CD4-positive, alpha-beta T cell (primary cell): ENCODE measurements at places on chromosomes 2 and 18. TPM values are rescaled to one million over a fixed set of nuclear protein-coding genes. Genes with fewer than 3 reads are reported as not detected.

GRCh38 chr2:11767779-11768178, 21.3 kb downstream of the LPIN1 start:
- H3K27me3 ChIP-seq = no peaks in the 10 kb centered on the region
- no peak overlapping the region for H3K4me3 ChIP-seq
- H3K27ac ChIP-seq = no peak overlapping the region
- peaks cover 90% of the 10 kb centered on the region for H3K36me3 ChIP-seq
- no peak for DNase-seq

GRCh38 chr2:208256192-208256782, 1.4 kb upstream of the IDH1 start:
- H3K4me3 ChIP-seq = no peak overlapping the region
- H3K4me1 ChIP-seq = peaks cover 20% of the 10 kb centered on the region

The VSNL1 gene
- total RNA-seq = not detected

The SCN2A gene
- total RNA-seq = not detected

DNA sequence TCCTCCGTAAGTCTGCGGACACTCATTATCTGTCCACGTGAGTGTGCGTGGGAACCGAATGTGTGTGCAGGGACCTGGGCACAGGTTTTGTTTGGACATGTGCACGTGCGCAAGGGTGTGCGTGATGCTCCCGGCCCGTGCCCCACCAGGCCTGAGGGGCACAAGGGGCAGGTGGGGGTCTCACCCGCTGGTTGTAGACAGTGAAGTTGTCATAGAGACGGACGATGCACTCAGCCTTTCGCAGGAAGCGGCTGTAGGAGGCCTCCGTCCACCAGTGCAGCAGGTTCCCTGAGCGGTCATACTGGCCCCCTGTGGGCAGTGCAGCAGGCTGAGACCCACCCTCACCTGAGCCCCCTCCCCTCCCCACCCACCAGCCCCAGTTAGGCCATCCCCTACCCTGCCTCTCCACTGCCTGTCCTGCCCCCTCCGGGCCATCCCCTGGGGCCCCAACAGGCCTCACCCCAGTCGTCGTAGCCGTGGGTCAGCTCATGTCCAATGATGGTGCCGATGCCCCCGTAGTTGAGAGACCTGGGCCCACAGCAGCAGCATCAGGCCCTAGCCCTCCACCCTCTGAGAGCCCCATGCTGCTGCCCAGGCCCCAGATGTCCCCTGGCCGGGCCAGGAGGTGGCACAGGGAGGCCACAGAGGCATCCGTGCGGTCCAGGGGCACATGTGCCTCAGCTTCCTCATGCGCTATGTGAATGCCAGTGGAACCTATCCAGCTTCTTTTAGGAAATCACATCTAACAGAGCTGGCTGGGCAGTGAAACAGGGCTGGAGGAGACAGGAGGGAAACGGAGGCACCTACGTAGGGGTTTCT, 6.1 kb downstream of the ECEL1 start:
- peak; percentile 2 for DNase-seq
- H3K4me1 ChIP-seq = peaks cover 3% of the 10 kb centered on the region
- H3K27me3 ChIP-seq = peaks cover 19% of the 10 kb centered on the region
- H3K4me3 ChIP-seq = no peak overlapping the region
- H3K36me3 ChIP-seq = no peaks in the 10 kb centered on the region
- H3K27ac ChIP-seq = no peak overlapping the region

- H3K4me3 ChIP-seq = no peak overlapping the region
- H3K36me3 ChIP-seq = no peaks in the 10 kb centered on the region
- no peaks in the 10 kb centered on the region for H3K27me3 ChIP-seq
- H3K27ac ChIP-seq = no peak overlapping the region
These were observed 8.2 kb upstream of the TOGARAM2 start for GRCh38 chr2:28972778-28973335.

The RESP18 gene
- total RNA-seq = not detected

The RAB6D gene
- not detected for total RNA-seq

- no peak for DNase-seq
- no peak overlapping the region for H3K4me3 ChIP-seq
- H3K4me1 ChIP-seq = no peaks in the 10 kb centered on the region
- no peaks in the 10 kb centered on the region for H3K27me3 ChIP-seq
- H3K36me3 ChIP-seq = no peaks in the 10 kb centered on the region
These were observed 181.9 kb downstream of the TNS1 start for GRCh38 chr2:217820904-217821303.

GRCh38 chr2:200814917-200815316, 3.2 kb downstream of the BZW1 start:
- H3K27ac ChIP-seq = no peak overlapping the region
- peaks cover 20% of the 10 kb centered on the region for H3K4me1 ChIP-seq
- no peak for DNase-seq
- peaks cover 65% of the 10 kb centered on the region for H3K36me3 ChIP-seq

DNA sequence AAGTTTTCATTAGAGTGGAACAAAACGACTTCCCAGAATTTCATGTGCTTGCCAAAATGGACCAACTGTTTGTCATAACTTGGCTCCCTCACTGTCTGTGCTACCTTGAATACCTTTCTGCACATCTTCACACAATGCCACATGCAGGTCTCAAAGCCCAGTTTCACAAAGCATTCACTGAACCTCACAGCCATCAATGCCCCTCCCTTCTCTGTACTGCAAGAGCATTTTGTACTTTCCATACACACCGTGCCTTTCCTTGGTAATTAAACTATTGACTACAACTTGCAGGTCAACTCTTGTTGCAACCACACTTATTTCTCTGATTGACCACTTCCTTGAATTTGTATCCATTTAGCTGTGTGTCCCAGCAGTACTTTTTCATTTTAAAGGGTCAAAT, 50.5 kb downstream of the PAX3 start:
- no peaks in the 10 kb centered on the region for H3K27me3 ChIP-seq
- H3K4me3 ChIP-seq = no peak overlapping the region
- H3K4me1 ChIP-seq = no peaks in the 10 kb centered on the region
- DNase-seq = no peak

- H3K27me3 ChIP-seq = no peaks in the 10 kb centered on the region
- DNase-seq = no peak
- no peak overlapping the region for H3K27ac ChIP-seq
- no peak overlapping the region for H3K4me3 ChIP-seq
- peaks cover under 1% of the 10 kb centered on the region for H3K4me1 ChIP-seq
These were observed 40.3 kb downstream of the SNTG2 start for GRCh38 chr2:990970-991369.

DNA sequence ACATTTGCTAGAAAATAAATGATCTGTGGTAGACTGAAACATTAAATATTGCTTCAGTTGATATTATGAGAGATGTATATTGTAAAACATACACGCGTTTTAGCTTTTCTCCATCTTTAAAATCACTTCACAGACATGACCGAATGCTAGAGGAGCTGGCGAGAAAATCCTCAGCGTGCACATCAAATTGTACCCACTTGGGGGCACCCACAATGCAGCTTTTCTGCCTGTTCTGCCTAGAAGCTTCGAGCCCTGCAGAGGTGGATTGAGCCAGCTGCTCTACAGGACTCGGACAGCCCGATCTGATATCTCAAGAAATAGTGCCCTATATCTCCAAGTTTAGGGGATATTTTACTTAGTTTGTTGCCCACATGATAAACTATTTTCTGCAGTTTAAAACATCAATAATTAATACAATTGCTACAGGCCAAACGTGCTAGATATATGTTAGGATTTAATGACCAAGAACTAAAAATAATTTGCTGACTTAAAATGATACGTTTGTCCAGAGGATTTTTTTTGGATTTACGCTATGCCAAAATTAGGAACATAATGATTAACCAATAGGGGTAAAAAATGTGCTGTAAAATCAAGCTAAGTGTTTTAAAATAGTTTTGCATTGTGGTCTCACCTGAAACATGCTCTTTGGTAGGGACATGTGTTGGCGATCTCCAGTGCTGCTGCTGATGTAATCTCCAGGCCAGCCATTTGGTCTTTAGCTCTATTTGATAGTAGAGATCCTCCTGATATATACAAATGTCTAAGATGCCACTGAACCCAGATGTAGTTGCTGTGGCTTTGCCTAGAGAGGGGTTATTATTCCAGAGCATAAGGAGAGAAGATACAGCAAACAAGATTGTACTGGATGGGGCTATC, 22.3 kb upstream of the ATP5MC3 start:
- H3K4me3 ChIP-seq = no peak overlapping the region
- no peaks in the 10 kb centered on the region for H3K4me1 ChIP-seq
- peak; percentile 34 for DNase-seq
- H3K27ac ChIP-seq = no peak overlapping the region

DNA sequence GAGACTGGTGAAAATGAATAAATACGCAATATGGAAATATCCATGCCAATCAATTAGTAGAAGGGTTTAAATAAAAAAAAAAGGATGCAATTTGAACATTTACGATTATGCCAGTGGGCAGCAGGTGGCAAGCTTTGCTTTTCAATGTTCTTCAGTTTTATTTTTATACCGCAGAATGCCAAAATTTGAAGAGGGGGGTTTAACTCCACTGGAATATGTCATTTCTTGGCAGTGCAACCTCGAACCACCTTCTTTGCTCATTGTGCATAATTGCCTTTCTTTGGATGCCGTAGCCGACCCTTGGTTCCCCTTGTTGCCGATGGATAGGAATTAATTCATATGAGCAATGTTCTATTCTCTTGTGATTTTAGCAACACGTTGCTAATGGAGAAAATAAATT, 88.0 kb downstream of the LTBP1 start:
- H3K4me1 ChIP-seq = no peaks in the 10 kb centered on the region
- H3K27me3 ChIP-seq = no peaks in the 10 kb centered on the region
- H3K36me3 ChIP-seq = no peaks in the 10 kb centered on the region
- H3K4me3 ChIP-seq = no peak overlapping the region
- DNase-seq = no peak
- no peak overlapping the region for H3K27ac ChIP-seq

The GNLY gene
- 45.1 TPM for total RNA-seq

DNA sequence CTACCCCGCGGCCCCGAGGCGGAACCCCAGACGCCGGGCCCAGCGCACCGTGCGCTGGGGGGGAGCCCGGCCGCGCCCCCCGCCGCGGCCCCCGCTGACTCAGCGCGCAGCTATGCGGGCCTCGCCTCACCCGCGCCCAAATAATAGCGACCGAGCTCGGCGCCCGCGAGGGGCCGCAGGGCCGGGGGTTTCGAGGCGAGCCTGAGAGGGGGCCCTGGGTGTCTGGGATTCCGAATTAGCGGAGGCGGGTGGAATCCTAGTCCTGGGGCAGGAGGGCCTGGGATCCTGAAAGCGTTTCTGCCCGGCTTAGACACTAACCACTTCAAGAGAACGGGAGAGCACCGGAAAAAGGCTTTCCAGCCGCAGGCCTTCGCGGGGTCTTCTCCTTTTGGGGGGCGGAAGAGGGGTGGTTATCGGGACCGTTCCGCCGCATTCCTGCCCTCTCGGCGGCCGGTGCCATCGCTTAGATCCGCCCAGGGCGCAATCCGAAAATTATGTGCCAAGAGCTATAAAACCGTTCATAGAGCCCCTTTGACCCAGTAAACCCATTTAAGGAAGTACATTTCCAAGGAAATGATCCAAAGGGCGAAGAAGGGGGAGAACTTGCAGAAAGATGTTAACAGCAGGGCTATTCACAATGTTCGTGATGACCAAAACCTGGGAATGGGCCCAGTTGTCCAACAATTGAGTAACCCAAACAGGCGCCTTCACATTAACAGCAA, 681 bp upstream of the ROCK2 start:
- H3K36me3 ChIP-seq = no peaks in the 10 kb centered on the region
- peak overlapping the region; percentile 42 for H3K27ac ChIP-seq
- H3K4me3 ChIP-seq = peak overlapping the region; percentile 64
- peaks cover 16% of the 10 kb centered on the region for H3K4me1 ChIP-seq

GRCh38 chr18:32091325-32091723, 350 bp upstream of the RNF138 start:
- DNase-seq = no peak
- no peaks in the 10 kb centered on the region for H3K27me3 ChIP-seq
- H3K27ac ChIP-seq = peak overlapping the region; percentile 98
- peaks cover 43% of the 10 kb centered on the region for H3K4me1 ChIP-seq

The AMER3 gene
- not detected for total RNA-seq

- no peaks in the 10 kb centered on the region for H3K36me3 ChIP-seq
- no peaks in the 10 kb centered on the region for H3K27me3 ChIP-seq
- H3K27ac ChIP-seq = no peak overlapping the region
- peaks cover 2% of the 10 kb centered on the region for H3K4me1 ChIP-seq
These were observed 11.4 kb downstream of the SH2D6 start for GRCh38 chr2:85429924-85430289.

The MYO7B gene
- 0.14 TPM for total RNA-seq

GRCh38 chr2:50118905-50119702, 912.8 kb downstream of the NRXN1 start:
- no peak overlapping the region for H3K27ac ChIP-seq
- H3K4me3 ChIP-seq = no peak overlapping the region
- no peaks in the 10 kb centered on the region for H3K27me3 ChIP-seq
- no peaks in the 10 kb centered on the region for H3K36me3 ChIP-seq
- no peak for DNase-seq

- H3K27me3 ChIP-seq = no peaks in the 10 kb centered on the region
- no peak overlapping the region for H3K27ac ChIP-seq
- H3K4me1 ChIP-seq = peaks cover 22% of the 10 kb centered on the region
- DNase-seq = no peak
- no peak overlapping the region for H3K4me3 ChIP-seq
These were observed 42.6 kb downstream of the ARHGAP15 start for GRCh38 chr2:143171817-143172216.

DNA sequence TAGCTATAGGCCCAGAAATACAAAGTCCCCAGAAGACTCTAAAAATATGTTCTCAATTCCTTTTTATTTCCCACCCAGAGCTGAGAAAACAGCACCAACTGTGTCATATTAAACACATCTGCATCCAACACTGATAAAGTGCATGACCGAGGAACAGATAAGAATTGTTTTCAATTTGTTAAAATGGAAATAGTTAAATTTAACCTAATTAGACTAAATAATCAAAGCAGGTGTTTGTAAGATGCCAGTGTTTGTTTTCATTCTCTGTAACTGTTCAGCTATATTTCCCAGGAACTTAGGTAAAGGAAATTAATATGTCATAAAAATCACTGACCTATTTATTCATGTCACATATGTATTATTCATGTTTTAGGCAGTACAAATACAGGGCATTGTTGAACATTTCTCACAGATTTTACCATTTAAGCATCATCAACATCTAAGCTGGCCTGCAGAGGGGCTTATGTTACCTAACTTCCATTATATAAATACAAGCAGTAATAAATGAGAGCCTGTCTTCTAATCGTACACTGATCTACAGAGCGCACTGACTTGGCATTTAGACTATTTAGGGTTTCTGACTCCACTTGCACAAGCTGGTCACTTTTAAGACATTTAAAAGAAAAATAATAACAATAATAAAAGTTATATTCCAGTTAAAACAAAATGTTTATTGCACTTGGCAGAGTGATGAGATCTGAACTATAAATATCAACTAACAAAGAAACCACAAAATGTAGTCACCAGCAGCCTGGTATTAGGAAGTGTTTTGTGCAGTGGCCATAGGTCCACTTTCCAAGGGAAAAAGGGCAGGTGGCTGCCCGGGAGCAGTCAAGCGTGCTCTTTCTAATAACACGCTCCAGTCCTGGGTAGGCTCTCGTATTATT, 86.6 kb upstream of the ZFP36L2 start:
- H3K27me3 ChIP-seq = no peaks in the 10 kb centered on the region
- no peak for DNase-seq
- H3K36me3 ChIP-seq = no peaks in the 10 kb centered on the region
- H3K27ac ChIP-seq = no peak overlapping the region

GRCh38 chr2:207632575-207633493, 7.6 kb upstream of the METTL21A start:
- no peaks in the 10 kb centered on the region for H3K36me3 ChIP-seq
- no peak for DNase-seq
- no peaks in the 10 kb centered on the region for H3K27me3 ChIP-seq
- H3K4me3 ChIP-seq = no peak overlapping the region
- H3K4me1 ChIP-seq = no peaks in the 10 kb centered on the region
